Myocyte (in vitro differentiated cells): ENCODE measurements at places on chromosomes 6 and 20. TPM values are rescaled to one million over a fixed set of nuclear protein-coding genes. Genes with fewer than 3 reads are reported as not detected.

PSORS1C1 gene
- total RNA-seq, result 0.21 and 0.29 TPM in 2 replicates

BPIFB1 gene
- total RNA-seq, result not detected in 2 replicates

PGC gene
- not detected in 2 replicates for total RNA-seq

CDK5RAP1 gene
- 28.1 and 29.7 TPM in 2 replicates for total RNA-seq

TNNC2 gene
- 678 and 849 TPM in 2 replicates for total RNA-seq
